Ammon's horn (tissue), 1 donor: ENCODE measurements at places on chromosomes 6 and 20.
A peak's percentile ranks its signal among the peaks of the same experiment; 100 is the strongest.

DNA sequence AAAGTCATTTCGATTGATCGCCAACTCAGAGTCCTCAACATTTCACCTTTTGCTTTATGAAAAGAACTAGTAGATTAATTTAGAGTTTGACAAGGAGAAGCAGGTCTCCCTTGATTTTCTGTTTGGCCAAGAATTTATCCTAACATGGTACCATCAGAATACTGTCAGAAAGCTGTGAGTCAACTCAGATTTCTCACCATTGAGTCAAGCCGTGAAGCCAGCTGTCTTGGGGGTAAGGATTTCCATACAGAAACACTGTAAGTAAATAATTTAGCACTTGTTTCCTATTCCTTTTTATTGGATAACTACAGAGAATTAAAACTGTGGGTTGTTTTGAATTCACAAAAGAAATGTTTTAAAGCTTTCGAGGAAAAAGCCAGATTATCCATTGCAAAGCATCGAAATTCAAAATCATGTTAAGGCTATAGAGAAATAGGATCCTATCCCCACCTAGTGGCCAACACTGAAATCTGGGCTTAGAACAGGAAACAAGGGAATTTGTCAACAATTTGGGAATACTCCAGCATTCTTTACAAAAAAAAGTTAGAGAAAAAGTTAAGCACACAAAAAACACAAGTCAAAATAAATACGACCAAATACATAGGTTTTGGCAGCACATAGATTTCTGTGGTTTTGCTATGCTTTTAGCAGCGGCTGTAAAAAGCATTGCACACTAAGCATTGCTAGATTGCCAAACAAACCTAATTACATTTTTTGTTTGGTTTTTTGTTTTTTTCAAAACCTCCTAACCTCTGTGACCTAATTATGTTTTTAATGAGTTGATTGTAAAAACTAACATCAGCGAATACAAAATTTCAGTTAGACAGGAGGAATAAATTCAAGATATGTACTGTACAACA, 44.2 kb downstream of the COL11A2 start:
- peak; percentile 76 for DNase-seq

- peak; percentile 56 for DNase-seq
Measured at GRCh38 chr20:64188682-64189529, 24.7 kb downstream of the MYT1 start.

DNA sequence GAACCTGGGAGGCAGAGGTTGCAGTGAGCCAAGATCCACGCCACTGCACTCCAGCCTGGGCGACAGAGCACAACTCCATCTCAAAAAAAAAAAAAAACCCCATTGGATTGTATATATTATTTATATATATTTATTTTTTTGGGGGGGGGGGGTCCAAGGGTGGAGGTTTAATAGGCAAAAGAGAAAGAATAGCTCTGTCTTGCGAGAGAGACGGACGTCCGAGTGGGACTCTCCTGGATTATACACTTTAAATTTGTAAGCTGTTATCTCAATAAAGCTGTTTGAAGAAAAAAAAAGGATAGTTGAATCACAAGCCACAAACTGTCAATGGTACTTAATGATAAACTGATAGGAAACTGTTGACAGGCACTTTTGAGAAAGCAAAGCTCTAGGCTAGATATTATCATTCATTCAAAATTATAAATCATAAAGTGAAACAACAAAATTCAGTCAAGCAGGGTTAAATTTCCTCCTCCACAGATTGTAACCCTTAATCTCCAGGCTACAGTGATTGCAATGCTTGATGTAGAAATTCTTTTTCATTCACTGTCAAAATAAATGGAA, 20.3 kb downstream of the EIF2S2 start:
- DNase-seq, result no peak

GRCh38 chr20:62342910-62343309, 24.2 kb downstream of the LAMA5 start:
- no peak for DNase-seq

DNA sequence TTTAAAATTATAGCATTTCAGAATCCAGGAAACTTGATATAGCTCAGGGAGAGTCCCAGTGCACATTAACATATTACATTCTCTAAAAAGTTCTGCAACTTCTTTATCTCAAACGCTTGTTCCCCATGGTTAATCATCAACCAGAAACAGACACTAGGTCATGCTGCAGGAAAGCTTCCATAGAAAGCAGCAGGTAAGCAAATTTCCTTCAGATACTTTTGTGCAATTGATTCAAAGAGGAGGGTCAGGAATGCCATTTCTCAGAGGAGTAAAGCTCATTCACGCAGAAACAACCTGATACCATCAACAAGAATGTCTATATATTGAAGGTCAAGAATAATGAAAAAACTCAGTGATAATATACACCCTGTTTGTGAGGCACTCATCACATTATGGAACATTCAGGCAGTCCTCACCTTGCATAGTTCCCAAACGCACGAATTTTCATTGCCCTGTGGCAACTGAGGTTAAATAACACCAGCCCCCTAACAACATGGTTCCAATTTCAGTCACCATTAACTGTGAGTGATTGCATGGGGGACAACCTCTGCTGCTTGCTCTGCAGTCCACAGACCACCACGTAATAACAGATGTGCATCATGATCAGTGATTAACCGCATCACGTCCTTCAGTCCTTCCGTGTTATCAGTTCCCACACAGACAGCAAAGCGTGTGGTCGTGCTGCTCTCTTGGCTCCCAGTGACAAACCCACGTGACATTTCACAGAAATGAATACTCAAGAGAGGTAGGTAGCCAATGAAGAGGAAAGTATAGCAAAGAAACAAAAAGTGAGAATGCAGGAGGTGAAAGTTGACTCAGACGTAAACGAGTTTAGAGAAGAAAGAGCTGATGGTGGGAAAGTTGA, 95.7 kb downstream of the LY86 start:
- no peak for DNase-seq

DNA sequence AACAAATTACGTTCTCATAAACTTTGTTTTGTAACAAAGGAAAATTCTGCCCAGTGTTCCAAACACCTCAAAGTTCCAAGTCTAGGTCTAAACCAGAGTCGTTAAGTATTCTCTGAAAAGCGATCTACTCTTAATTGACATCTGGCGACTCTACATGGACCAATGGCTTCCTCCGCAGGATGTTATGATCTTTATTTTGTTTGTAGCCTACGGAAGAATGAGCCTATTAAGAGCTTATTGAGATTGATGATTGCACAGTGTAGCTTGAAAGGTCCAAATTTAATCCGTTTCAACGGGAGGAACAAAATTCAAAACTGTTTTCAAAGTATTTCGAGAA, 61.1 kb downstream of the FAM217A start:
- no peak for DNase-seq

- DNase-seq, result no peak
Measured at GRCh38 chr6:3838992-3839867, 9.9 kb upstream of the FAM50B start.

- no peak for DNase-seq
Measured at GRCh38 chr6:3723966-3724365, 27.5 kb downstream of the PXDC1 start.

DNA sequence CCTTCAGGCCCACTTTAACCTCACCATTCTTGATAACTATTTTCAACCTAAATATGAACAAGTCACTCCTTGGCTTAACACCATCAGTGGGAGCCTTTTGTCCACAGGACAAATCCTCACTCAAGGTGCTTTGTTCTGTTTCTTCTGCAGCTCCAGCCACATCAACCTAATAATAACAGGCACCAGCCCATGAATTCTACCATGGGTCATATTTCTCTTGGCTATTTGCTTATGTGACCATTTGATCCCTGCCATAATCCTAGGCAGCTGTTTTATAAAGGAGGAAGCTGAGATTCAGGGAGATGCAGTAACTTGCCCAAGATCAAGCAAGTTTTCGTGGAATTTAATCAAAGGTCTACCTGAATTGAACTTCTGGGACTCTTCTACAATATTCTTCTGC, 561.3 kb downstream of the DHX35 start:
- no peak for DNase-seq

- no peak for DNase-seq
Measured at GRCh38 chr6:46526607-46527006, 35.4 kb upstream of the RCAN2 start.
